ENCODE measurements at places on chromosomes 3 and 15.

DNA sequence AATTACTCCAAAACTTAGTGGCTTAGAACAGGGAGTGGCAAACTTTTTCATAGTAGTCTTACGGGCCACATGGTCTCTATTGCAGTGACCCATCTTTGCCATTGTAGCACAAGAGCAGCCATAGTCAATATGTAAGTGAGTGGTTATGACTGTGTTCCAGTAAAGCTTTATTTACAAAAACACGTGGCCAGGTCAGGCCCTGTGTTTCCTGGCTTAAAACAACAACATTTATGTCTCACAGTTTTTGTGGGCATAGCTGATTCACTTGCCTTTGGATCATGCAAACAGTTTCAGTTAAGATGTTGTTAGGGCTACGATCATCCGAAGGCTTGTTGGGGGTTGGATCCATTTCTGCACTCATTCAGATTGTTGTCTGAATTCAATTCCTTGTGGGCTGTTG is 103.8 kb downstream of the CHCHD6 start:
- no peak for DNase-seq

DNA sequence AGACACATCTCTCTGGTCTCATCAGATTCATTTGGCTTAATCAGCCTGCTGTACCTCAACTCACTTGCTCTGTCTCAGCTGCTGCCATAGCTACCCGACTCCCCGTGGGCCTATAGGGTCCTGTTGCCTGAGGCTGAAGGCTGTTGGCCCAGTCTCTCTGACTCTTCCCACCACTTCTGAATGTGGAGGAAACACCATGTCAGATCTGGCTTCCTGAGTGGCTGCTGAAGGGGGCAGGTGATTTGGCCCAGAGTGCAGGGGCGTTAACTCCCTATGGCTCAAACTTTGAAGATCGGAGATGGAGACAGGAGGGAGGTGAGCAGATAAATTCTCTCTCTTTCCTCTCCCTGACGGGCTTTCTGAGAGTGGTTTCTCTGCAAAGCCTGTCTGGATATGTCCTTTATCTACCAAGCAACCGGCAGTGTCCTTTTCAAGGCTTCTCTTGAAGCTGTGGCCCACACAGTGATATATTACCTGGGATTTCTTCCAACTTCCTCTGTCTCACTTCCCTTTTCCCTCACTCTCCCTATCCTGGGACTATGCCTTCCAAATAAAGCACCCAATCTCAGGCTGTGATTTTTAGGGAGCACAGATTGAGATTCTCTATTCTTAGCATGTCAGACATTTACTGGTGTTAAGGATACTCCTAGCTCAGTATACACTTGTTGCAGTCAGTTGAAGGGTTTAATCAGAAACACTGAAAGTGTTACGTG is 334.9 kb upstream of the TBC1D5 start:
- DNase-seq, result no peak

- DNase-seq, result no peak
These were observed 246.8 kb upstream of the ROBO1 start for GRCh38 chr3:80014576-80014975.

DNA sequence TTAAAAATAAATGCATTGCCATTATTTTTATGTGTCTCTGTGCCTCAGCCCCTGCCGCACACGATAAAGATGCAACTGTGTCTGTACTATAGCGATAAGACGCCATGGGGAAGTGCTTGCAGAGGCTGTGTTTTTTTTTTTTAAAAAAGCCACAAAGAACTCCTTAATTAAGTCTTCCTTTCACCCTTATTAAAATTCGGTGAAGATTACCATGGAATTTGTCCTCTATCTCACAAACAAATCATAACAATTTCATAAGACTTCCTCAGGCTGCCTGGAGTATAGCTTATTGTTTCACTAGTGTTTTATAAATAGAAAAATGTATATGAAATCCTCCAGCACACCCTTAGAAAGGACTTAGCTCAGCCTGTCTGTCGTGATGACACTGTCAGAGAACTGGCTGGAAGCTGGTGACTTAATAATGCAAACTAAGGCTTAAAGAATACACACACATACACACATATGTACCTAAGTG is 374.8 kb upstream of the SLCO3A1 start:
- no peak for DNase-seq

DNA sequence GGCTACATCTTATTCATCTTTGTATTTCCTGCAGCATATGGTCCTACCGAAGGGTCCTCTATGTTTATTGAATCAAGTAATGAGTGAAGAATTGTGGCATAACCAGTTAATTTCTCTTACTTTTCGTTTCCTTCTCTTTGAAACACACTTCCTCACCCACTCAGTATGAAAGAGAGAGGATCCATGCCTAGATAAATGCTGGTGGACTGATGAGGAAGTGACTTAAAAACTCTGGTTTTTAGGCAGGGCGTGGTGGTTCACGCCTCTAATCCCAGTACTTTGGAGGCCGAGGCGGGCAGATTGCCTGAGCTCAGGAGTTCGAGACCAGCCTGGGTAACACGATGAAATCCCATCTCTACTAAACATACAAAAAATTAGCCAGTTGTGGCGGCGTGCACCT is 2.2 kb upstream of the MB21D2 start:
- no peak for DNase-seq

- no peak for DNase-seq
These were observed 23.8 kb downstream of the METTL6 start for GRCh38 chr3:15403495-15403894.

DNA sequence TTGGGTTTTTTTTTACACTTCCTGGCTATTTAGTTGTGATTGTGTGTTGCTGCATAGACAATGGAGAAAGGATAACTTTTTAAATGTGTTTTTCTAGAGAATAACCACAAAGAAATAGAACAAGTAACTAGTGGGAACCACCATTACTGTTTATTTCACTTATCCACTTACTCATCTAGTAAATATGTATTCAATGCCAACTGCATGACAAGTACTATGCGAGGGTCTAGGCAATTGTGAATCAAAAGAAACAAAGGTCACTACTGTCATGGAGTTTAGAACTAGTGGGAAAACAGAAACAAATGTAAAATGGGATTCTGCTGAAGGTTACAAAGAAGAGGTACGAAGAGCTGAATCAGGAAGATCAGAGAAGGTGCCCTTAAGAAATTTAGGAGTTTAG is 600.9 kb upstream of the ROBO2 start:
- no peak for DNase-seq

GRCh38 chr15:50278496-50278895 is 13.0 kb upstream of the HDC start:
- DNase-seq, result no peak

DNA sequence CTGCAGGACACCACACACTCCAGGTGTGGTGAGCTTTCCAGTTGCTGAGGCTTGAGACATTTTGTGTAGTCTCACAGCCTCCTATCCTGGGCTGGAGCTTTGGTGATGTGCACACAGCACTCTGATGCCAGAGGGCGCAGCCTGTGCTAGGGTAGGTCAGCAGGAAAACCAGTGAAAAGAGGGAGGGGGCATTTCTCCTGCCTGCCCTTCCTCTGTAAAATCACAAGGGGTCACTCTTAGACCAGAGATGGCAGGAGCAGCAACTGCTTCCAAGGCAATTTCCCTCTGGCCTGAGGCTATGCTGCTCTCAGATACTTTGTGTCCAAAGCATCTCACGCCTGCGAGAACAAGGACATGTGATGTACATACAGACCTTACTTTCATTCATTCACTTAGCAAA is 16.5 kb upstream of the MUSTN1 start:
- DNase-seq, result peak; percentile 51

DNA sequence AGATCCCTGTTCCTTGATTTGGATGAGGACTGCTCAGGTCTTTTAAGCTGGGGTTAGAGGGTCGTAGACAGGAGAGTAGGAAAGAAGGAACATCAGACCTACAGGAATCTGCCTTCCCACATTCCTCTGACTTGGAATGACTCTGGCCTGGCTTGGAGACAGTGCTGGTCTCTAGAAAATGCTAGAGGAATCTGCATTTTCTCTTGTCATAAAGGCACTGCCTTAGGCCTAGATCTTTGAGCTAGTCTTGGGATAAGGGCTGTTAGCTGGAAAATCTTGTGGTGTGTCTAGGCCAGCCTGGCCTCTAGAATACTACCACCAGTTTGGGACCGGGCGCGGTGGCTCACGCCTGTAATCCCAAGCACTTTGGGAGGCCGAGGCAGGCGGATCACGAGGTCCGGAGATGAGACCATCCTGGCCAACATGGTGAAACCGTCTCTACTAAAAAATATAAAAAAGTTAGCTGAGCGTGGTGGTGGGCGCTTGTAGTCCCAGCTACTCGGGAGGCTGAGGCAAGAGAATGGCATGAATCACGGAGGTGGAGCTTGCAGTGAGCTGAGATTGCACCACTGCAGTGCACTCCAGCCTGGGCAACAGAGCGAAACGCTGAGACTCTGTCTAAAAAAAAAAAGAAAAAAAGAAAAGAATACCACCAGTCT is 17.3 kb upstream of the BSN start:
- no peak for DNase-seq

GRCh38 chr15:101056366-101057334 is 137.5 kb downstream of the LRRK1 start:
- peak; percentile 34 for DNase-seq

All from HuH-7 (cell line).